ENCODE measurements at places on chromosomes 4 and X.
A peak's percentile ranks its signal among the peaks of the same experiment; 100 is the strongest.

DNA sequence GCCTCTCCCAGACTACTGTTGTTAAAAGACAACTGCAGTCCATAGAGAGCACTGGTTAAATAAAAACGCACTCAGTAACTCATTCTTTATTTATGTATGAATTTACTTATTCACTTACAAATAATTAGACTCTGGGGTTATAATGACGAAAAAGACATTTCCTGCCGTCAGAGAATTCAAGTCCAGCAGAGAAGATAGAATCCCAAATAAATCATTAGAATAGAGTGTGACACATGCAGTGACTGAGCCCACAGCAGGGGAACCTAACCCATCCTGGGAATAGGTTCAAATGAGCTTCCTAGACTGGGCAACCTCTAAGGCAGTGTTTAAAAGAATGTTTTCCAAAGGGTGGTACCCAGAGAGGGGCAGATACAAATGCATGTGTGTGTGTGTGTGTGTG lies 53.9 kb downstream of the FGFBP1 start:
- DNase-seq: no peak

GRCh38 chrX:11628399-11628798 lies 37.3 kb downstream of the ARHGAP6 start:
- DNase-seq: no peak

DNA sequence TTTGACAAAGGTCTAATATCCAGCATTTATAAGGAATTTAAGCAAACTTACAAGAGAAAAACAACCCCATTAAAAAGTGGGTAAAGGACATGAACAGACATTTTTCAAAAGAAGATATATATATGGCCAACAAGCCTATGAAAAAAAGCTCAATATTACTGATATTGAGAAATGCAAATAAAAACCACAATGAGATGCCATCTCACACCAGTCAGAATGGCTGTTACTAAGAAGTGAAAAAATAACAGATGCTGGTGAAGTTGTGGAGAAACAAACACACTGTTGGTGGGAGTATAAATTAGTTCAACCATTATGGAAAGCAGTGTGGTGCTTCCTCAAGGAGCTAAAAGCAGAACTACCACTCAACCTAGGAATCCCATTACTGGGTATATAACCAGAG lies 91.6 kb upstream of the EFHC2 start:
- no peak for DNase-seq

- peak; percentile 2 for DNase-seq
Observed at GRCh38 chrX:102155806-102156179, at the start of gene BEX5. Gene BEX5, minus strand, starts transcription at chrX:102155977. Its CDS starts 1,712 bp downstream, at chrX:102154265.

DNA sequence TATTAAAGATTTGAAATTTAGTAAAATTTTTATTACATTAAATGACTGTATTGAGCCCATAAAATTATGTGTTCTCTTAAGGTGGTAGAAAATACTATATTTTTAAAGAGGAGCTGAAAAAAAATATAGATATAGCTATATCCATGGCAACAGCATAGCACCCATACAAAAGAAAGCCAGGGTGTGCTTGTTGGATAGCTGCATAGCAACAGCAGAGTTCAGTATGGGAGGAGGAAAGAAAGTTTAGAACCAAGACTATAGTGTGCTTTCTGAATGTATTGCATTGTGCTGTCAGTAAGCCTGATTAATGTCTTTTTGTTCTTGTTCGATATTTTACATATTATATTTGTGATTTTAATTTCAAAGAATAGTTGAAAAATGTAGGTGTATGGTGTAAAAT lies 78.4 kb downstream of the GRID2 start:
- no peak for DNase-seq

Measured in activated CD4-positive, CD25-positive, alpha-beta regulatory T cell (primary cell).